ENCODE measurements at places on chromosomes 11 and 22.

GRCh38 chr11:31903225-31904074 lies 92.3 kb upstream of the PAX6 start:
- no peak overlapping the region for H3K4me3 ChIP-seq
- H3K4me1 ChIP-seq = peaks cover 6% of the 10 kb centered on the region
- no peaks in the 10 kb centered on the region for H3K27me3 ChIP-seq
- DNase-seq = peak; percentile 53
- H3K27ac ChIP-seq = peak overlapping the region; percentile 20
- no peaks in the 10 kb centered on the region for H3K36me3 ChIP-seq

GRCh38 chr11:98710986-98711385 lies 309.8 kb upstream of the CNTN5 start:
- H3K27me3 ChIP-seq = no peaks in the 10 kb centered on the region
- no peak overlapping the region for H3K27ac ChIP-seq
- no peak overlapping the region for H3K4me3 ChIP-seq
- H3K4me1 ChIP-seq = no peaks in the 10 kb centered on the region

GRCh38 chr11:3903207-3903896 lies 47.9 kb downstream of the STIM1 start:
- no peaks in the 10 kb centered on the region for H3K27me3 ChIP-seq
- no peak for DNase-seq
- no peak overlapping the region for H3K4me3 ChIP-seq
- no peaks in the 10 kb centered on the region for H3K36me3 ChIP-seq
- H3K4me1 ChIP-seq = peaks cover 73% of the 10 kb centered on the region
- peak overlapping the region; percentile 76 for H3K27ac ChIP-seq

DNA sequence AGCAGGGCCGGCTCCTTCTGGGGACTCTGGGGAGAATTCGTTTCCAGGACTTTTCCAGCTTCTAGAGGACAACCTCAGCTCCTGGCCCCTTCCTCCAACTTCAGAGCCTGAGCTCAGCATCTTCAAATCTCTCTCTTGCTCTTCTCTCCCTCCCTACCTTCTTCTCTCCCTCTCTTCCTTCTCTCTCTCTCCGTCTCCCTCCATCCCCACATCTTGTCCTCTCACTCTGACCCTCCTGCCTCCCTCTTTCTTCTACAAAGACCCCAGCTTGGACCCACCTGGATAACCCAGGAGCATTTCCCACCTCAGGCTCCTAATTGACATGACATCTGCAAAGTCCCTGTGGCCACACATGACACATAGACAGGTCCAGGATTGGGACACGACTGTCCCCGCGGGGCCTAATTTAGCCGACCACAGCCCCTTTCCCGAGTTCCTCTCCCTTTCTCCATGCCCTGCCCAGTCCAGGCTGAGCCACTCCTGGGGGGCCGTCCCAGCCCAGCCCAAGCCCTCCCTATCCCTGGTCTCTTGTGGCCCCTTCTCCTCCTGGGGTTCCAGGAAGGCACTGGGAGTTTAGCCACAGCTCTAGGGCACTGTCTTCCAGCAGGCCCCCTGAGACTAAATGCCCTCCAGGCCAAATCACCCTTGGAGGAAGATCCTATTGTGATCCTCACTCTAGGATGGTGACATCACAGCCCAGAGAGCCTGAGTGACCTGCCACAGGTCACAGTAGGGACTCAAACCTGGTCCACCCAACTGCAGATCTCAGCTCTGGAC lies 36.9 kb downstream of the IGLL5 start:
- no peak overlapping the region for H3K4me3 ChIP-seq
- H3K27me3 ChIP-seq = no peaks in the 10 kb centered on the region
- H3K27ac ChIP-seq = no peak overlapping the region
- H3K4me1 ChIP-seq = no peaks in the 10 kb centered on the region
- DNase-seq = no peak
- H3K36me3 ChIP-seq = no peaks in the 10 kb centered on the region

GRCh38 chr11:40877256-40877655 lies 582.2 kb downstream of the LRRC4C start:
- H3K27ac ChIP-seq = no peak overlapping the region
- no peaks in the 10 kb centered on the region for H3K4me1 ChIP-seq
- H3K4me3 ChIP-seq = no peak overlapping the region
- H3K36me3 ChIP-seq = no peaks in the 10 kb centered on the region

DNA sequence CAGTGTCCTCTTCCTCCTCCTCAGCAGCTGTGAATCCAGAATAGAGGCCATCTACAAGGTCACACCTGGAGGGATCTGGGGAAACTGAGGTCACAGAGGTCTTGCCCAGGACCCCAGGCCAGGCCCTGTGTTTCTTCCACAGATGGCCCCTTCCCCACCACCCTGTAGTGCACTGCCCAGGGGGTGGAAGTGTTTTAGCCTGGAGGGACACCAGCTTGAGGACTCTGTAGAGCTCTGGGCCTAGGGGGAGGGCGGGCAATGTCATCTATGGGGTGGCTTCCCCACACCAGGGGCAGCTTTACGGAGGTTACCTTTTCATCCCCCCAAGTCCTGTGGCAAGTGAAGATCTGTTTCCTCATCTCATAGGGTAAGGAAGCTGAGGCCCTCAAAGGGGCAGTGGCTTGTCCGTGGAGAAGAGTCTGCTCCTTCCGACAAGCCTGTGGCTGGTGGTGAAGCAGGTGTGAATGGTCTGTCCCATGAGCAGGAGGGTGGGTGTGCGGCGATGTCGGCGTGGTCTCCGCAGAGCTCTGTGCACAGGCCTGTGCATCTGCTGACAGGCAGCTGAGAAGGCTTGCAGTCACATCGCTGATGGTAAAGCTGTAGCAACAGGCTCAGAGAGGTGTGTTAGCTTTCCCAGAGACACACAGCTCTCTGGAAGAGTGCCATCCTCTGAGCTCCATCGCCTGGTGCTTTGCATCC lies 74.1 kb upstream of the WNT7B start:
- DNase-seq = peak; percentile 10
- H3K27me3 ChIP-seq = no peaks in the 10 kb centered on the region
- H3K4me3 ChIP-seq = no peak overlapping the region
- H3K36me3 ChIP-seq = no peaks in the 10 kb centered on the region
- peaks cover 83% of the 10 kb centered on the region for H3K4me1 ChIP-seq
- peak overlapping the region; percentile 99 for H3K27ac ChIP-seq

DNA sequence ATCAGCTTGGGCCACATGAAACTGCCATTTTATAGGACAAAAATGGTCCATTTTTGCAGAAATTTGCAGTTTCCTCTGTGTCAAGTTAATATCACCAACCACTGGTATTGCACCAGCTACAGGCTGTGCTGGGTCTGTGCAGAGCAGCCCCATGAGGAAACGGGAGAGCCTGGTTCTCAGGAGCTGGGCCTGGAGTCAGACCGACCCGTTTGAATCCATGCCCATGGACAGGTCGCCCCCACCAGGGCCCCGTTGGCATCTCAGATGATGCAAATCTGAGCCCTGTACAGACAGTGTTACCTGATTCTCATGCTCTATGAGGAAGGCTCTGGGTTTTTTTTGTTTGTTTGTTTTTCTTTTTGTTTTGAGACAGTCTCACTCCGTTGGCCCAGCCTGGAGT lies 9.8 kb upstream of the SEC14L6 start:
- H3K27ac ChIP-seq = no peak overlapping the region
- no peaks in the 10 kb centered on the region for H3K27me3 ChIP-seq
- no peaks in the 10 kb centered on the region for H3K4me1 ChIP-seq
- no peaks in the 10 kb centered on the region for H3K36me3 ChIP-seq
- H3K4me3 ChIP-seq = no peak overlapping the region

DNA sequence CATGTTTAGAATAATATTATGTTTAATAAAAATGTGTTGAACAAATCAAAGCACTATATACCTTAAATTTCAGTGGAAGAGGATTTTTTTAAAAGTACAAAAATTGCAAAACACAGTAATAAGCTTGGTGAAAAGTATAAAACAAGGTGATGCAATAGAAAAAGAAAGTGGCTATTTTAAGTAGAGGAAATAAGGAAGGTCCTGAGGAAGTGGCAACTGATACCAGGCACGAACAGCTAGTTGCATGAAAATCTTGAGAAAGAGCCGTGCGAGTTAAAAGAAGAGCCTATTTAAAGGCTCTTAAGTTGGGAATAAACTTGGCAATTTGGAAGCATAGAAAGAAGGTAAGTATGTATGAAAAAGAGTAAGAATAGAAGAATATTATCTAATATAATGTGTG lies 1679.3 kb downstream of the LRRC4C start:
- no peaks in the 10 kb centered on the region for H3K36me3 ChIP-seq
- no peak for DNase-seq
- no peak overlapping the region for H3K4me3 ChIP-seq
- no peak overlapping the region for H3K27ac ChIP-seq

DNA sequence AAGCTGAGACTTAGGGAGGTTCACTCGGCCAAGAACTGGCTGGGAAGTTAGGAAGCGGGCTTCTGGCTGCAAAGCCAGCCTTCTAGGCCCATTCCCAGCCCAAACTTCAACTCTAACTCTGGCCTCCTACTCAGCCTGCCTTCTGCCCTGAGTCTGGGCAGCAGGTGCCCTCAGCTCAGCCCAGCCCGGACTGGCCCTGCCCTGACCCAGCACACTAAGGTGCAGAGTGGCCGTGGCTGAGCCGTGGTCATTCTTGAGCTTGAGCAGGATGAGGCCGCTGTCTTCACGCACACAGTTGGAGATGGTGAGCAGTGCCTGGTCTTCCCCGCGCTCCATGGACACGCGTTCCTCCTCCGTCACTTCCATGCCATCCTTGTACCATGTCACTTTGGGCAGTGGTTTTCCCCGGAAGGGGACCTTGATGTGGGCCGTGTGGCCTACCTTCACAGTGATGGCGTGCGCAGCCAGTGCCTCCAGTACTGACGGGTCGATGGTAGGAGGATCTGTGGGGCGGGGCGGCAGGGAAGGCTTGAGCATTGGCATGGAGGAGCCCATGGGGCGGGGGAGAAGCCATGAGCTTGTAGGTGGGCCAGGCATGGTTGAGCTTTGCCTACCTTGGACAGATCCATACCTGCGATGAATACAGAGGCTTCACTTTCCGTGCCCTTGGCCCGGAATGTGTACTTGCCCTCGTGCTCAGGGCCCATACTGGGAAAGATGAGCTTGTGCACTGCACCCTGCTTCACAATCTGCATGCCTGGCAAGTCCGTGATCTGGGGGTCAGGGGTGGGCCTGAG lies 12.1 kb downstream of the IGSF22 start:
- DNase-seq = no peak
- no peak overlapping the region for H3K27ac ChIP-seq
- H3K4me3 ChIP-seq = no peak overlapping the region

GRCh38 chr11:116610190-116610589 lies 162.6 kb downstream of the BUD13 start:
- H3K36me3 ChIP-seq = no peaks in the 10 kb centered on the region
- H3K4me1 ChIP-seq = no peaks in the 10 kb centered on the region
- no peaks in the 10 kb centered on the region for H3K27me3 ChIP-seq
- no peak for DNase-seq

DNA sequence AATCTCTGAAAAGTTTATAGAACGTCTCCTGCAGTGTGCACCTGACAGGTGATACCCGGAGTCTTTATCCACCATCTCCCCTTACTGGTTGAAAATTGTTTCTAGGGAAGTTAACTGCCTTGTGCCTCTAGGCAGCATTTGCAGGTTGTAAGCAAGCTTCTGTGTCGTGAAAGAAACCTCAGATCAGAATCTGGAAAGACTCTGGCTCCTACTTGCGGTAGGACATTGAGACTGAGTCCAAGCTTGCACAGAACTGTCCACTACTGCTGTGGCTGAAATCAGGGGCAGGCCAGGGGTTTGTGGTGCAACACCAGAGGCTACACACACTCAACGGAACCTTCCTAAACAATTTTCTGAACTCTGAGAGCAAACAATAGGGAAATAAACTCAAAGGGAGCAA lies 34.8 kb upstream of the MYOD1 start:
- no peak for DNase-seq
- no peak overlapping the region for H3K4me3 ChIP-seq
- H3K36me3 ChIP-seq = no peaks in the 10 kb centered on the region
- no peaks in the 10 kb centered on the region for H3K27me3 ChIP-seq
- H3K27ac ChIP-seq = peak overlapping the region; percentile 87
- H3K4me1 ChIP-seq = peaks cover 57% of the 10 kb centered on the region

DNA sequence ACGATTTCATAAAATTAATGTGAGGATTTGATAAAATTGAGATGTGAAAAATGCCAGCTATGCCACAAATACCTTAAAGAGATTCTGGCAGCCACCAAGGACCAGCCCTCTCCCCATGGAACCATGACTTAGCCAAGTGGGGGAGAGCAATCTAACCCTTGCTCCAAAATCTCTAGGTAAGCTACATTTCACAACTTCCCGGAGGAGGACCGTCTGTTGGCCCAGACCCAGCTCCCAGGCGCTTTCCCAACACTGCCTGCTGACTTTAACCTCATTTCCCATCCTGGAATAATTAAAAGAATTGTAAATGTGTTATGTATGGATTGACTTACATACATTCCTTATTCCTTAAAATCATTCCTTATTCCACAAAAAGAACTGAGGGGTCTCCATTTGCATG lies 47.5 kb upstream of the TENM4 start:
- H3K4me1 ChIP-seq = no peaks in the 10 kb centered on the region
- no peak overlapping the region for H3K4me3 ChIP-seq
- H3K27ac ChIP-seq = no peak overlapping the region
- no peaks in the 10 kb centered on the region for H3K27me3 ChIP-seq

DNA sequence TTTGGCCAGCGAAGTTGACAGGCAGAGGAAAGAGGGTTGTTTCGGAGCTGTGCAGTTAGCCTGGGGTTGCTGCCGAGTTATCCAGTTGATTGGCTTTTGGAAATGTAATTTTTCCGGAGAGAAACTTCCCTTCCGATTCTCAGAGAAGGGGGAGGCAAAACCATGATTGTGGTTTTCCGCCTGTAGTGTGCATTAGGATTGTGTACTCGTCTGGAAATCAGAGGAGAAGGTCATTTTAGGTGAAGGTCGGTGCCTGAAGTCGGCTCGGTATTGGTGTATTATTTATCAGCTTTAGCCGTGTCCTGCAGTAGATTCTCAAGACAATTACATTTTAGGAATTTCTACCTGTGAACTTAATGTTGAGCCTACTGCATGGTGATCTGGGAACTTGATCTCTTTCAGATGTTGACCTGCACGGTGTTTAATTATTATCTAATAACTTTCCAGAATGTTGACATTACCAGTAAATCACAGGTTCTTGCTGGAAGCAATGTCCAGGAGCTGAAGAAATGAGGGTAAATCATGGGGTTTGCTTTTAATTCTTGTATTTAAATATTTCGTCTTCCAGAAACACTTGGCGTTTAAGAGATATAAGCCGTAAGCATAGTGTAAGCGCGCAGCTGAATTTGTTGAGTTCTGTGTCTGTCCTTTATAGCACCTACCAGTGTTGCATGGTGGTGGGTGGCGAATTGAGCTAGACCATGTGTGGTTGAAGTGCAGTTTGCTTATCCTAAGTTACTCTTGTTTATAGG lies 1.3 kb downstream of the ARHGEF12 start:
- peak overlapping the region; percentile 86 for H3K4me3 ChIP-seq
- H3K27me3 ChIP-seq = no peaks in the 10 kb centered on the region
- H3K27ac ChIP-seq = peak overlapping the region; percentile 98
- peaks cover 48% of the 10 kb centered on the region for H3K4me1 ChIP-seq
- no peaks in the 10 kb centered on the region for H3K36me3 ChIP-seq

All from gastrocnemius medialis (tissue), 4 donors.